ENCODE measurements at places on chromosomes 7 and 10. TPM values are rescaled to one million over a fixed set of nuclear protein-coding genes. Genes with fewer than 3 reads are reported as not detected.

The NODAL gene
- not detected for total RNA-seq

The ELN gene
- not detected for total RNA-seq

The CREB5 gene
- 3.8 TPM for total RNA-seq

The NEUROG3 gene
- not detected for total RNA-seq

The PTN gene
- total RNA-seq = 0.35 TPM

The PRR15 gene
- total RNA-seq = 0.51 TPM

The KIAA1217 gene
- 24.7 TPM for total RNA-seq

The SPOCK2 gene
- not detected for total RNA-seq

The IFIT1B gene
- not detected for total RNA-seq

The NCAPG2 gene
- total RNA-seq = 22.4 TPM

The NFE2L3 gene
- total RNA-seq = 11.4 TPM

The TRPV5 gene
- total RNA-seq = not detected

The NOS3 gene
- 0.51 TPM for total RNA-seq

The PLXDC2 gene
- 1.6 TPM for total RNA-seq

The PIK3AP1 gene
- 0.14 TPM for total RNA-seq

The UNCX gene
- not detected for total RNA-seq

The WIPF3 gene
- 0.14 TPM for total RNA-seq

The IGFBP1 gene
- total RNA-seq = not detected

The ZCWPW1 gene
- total RNA-seq = 2.5 TPM

The ADAM12 gene
- total RNA-seq = 0.09 TPM

Data from airway epithelial cell (primary cell).